Muscle of arm (tissue), 14 donors: ENCODE measurements at places on chromosomes 2 and 18.

DNA sequence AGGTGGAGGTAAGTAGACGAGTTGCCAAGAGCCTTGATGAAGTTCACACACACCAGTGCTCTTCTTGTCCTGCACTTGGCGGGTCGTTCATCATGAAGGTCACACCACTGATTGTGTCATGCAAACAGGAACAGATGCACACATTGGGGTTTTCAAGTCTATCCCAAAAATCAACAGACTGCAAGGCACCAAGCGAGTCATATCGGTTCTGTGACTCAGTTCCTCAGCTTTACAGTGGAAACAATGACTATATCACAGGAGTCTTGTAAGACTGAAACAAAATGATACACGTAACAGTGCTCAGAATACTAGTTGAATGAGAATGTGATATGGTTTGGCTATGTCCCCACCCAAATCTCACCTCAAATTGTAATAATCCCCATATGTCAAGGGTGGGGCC, 526.9 kb upstream of the ID2 start:
- DNase-seq: no peak

GRCh38 chr18:43661570-43661969, 384.3 kb upstream of the SYT4 start:
- no peak for DNase-seq

- peak; percentile 28 for DNase-seq
Observed at GRCh38 chr2:35864141-35864540, 491.4 kb upstream of the CRIM1 start.

DNA sequence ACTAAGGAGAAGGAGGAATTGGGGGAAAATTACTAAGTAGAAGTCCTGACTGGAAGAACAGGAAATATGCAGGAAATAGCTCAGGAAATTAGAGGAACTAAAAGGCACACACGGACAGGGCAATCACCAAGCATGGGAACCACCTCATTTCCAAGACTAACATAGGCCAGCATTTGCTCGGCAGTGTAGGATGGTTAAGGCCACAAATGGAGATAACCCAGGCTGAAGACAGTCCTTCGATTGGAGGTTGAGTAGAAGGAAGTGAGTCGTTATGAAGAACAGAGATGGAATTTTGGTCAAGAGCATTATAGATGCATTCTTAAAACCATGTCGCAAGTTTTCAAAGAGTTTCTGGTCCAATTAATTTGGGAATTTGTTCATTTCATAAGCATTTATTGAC, 401.4 kb downstream of the ALK start:
- no peak for DNase-seq

- DNase-seq: no peak
Observed at GRCh38 chr18:29137773-29138495, 961.0 kb upstream of the CDH2 start.

DNA sequence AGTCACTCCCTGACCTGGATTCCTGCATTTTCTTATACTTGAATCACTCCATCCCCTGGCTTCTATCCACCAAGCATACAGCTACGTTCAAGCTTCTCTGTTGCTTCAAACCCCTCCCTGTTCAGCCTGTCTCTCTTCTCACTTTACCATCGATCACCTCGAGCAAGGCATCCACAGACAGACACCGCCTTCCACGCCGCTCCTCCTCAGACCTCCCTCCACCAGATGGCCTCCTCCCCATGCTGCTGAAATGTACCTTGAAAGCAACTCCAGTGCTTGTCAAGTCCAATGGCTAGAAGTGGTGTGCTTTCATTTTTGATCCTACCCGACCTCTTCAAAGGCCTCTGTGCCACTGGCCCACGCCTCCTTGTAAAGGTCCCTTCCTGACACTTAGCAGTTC, 131.3 kb upstream of the ACAA2 start:
- no peak for DNase-seq

DNA sequence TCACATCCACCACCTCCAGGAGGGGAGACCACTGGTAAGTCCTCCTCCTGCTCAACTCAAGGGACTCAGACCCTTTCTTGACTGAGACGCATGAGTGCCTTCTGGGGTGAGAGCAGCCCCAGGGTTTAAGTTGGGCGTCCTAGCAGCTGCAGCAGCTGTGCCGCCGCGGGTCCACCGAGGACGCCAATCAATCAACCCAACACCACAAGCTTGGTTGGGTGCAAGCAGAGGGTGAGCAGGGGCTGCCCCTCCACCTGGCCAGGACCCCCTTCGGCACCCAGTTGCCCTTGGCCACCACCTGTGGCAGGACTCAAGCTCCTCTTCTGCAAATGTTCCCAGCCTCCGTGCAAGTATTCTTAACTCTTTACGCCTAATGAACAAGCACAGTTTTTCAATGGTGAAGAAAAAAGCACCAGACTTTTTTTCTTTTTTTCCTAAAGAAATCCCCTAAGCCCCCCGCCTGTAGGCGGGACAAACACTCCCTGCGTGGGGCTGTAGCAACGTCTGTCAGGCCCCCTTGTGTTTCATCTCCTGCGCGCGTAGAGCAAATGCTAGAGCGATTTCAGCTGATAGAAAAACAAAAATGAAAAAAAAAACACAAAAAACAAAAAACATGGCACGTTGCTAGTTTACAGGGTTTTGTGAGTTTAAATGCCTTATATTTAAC, 197.1 kb downstream of the LOXHD1 start:
- DNase-seq: no peak

- no peak for DNase-seq
Observed at GRCh38 chr2:54687595-54688152, 35.8 kb upstream of the EML6 start.

DNA sequence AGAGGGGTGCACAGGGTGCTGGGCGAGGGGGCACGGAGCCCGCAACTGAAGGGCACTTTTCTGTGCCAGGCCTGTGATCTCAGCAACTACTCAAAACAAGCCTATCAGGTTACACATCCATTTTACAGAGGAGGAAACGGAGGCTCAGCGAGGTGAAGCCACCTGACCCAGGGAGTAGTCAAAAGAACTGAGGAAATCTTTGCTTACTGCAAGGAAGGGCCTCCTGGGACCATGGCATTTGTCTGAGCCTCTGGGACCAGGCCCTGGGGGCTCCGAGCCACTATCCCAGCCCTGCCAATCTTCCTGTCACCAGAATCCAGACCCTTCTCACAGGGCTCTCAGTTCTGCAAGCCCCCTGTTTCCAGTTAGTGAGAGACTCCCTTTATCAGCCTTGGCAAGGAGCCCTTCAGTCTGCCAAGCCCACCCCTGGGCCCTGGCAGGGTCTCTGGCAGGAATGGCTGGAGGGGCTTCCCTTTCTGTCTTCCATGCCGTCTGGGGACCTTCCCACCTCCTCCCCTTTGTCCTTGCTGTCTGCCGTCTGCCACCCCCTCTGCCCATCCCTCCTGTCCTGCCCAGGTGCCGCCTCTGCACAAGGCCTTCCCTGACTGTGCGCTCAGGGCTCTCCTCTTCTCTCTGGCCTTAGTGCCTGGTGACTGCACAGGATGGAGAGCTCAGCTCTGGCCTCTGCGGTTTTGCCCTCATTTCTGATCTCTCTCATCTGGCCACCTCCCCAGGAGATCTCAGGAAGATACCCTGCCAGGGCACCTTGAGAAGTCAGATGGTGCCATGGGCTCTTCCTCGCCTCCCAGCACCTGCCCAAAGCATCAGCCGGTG, 194.7 kb upstream of the GLI2 start:
- no peak for DNase-seq

DNA sequence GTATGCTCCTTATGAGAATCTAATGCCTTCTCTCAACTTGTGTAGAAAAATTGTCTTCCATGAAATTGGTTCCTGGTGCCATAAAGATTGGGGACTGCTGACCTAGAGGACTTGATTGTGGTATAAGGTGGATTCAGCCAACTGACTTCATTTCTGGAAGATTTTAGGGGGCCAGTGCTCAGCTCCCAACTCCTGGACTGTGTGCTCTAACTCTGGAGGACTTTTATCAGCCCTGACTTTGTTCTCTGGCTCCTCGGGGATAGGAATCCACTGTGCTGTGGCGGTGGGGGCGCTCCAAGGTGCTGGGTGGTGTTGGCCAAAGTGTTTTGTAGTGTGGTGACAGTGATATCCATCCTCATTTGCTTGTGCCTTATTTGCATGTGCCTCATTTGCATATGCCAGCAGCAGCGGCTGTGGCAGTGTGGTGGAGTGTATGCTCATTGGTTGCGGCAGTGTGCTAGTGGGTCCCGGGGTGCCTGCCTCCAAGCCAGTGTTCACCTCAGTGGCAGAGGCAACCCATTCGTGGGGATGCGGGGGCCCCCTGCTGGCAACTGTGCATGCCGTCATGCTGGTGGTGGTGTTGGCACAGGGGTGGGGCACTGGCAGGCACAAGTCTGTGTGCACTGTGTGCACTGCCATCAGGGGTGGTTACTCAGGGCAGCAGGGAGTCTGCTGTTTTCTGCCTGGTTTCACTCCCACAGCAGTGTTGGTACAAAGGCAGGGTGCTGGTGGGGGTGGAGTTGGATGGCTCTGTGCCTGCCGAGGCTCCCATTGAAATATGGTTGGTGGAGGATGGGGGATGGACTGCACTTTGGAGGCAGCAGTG, 19.6 kb downstream of the EHBP1 start:
- DNase-seq: no peak

GRCh38 chr2:7992612-7993602, 688.9 kb upstream of the ID2 start:
- DNase-seq: no peak

GRCh38 chr2:112433932-112434730, 686 bp upstream of the RGPD8 start:
- no peak for DNase-seq

- no peak for DNase-seq
Observed at GRCh38 chr2:240319221-240319854, 116.1 kb upstream of the GPC1 start.

GRCh38 chr2:181648478-181649155, 8.3 kb downstream of the CERKL start:
- no peak for DNase-seq
